ENCODE measurements at places on chromosomes 7 and 10.

- no peak for DNase-seq
Observed at GRCh38 chr10:63376560-63377304, 89.0 kb downstream of the JMJD1C start.

DNA sequence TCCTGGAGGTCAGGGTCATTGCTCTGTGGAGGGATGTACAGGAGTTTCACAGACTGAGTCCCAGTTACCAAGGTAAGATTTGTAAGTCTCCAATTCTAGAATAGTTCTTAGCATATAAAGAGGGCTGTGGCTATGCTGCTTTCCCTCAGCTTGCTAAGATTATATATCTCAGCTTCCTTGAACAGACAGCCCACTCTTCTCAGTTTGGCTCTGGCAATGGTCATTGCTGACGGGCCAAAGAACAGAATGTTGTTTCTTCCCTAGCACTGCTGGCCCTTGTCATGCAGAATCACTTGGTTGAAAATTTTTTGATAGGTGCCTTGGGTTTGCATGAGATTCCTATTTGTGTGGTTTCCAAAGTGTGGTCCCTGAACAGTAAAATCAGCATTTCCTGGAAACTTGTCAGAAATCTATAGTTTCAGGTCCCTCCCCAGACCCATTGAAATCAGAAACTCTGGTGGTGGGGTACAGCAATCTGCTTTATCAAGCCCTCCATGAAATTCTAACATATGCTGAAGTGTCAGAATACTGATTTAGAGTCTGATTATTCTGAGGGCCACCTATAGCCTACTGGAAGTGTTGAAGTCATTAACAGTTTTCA lies 38.2 kb downstream of the NRBF2 start:
- DNase-seq, result no peak

DNA sequence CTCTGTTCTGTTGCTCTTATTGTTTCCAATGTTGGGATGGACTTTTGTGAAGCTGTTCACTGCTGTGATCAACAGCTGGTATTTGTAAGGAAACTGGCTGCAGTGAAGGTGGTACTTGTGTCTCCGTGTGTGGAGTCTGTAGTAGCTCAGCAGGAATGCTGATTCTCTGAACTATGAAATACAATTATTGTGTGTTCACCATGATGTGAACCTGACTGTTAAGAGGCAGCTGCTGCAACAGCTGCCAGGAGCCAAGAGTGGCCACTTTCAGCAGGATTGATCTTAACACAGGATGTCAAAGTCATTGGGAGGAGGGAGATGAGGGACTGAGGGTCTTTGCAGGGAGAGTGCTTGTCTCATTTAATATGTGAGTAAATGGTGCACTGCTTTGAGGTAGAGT lies 13.9 kb downstream of the VSTM2A start:
- DNase-seq, result no peak

- no peak for DNase-seq
Observed at GRCh38 chr7:28776463-28777157, 181.5 kb downstream of the TRIL start.

DNA sequence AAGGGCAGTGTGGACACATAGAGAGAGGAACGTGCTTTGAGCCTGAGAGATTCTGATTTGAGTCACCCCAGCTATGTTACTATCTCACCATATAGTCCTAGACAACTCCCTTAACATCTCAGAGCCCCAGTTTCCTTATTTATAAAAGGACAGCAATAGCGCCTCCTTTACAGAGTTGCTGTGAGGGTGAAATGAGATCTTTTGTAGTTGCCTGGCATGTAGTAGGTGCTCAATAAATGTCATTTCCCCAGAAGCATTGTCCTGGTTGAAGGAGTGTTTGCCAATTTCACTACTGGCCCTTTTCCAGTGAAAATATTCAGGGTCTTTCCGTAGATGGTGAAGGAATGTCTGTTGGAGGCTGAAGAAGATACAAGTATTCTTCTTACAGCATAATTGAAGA lies 51.3 kb upstream of the FAM180A start:
- no peak for DNase-seq

GRCh38 chr10:28677888-28678686 lies 766 bp downstream of the BAMBI start:
- DNase-seq, result peak; percentile 16

- no peak for DNase-seq
Observed at GRCh38 chr7:151672716-151673115, 153.0 kb upstream of the RHEB start.

- DNase-seq, result peak; percentile 61
Observed at GRCh38 chr10:127587668-127588365, 38.7 kb downstream of the NPS start.

- no peak for DNase-seq
Observed at GRCh38 chr10:80463868-80464267, 9.8 kb downstream of the TSPAN14 start.

DNA sequence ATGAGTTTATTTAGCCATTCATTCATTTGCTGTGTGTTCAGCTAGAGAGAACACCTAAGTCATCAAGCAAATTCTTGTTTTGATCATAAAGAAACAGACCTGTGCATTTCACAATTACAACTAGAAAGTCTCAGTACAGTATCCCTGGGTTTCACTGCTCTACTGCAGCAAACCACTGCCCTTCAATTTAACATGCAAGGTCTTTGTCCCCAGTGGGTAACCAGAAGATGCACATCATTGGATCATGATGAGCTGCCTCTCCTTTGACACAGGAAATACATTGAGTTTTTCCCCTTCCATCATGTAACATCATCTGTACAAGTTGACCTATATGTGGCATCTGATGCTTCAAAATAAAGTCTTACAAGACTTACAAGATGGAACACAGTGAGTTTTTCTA lies 70.5 kb upstream of the MRLN start:
- DNase-seq, result no peak

DNA sequence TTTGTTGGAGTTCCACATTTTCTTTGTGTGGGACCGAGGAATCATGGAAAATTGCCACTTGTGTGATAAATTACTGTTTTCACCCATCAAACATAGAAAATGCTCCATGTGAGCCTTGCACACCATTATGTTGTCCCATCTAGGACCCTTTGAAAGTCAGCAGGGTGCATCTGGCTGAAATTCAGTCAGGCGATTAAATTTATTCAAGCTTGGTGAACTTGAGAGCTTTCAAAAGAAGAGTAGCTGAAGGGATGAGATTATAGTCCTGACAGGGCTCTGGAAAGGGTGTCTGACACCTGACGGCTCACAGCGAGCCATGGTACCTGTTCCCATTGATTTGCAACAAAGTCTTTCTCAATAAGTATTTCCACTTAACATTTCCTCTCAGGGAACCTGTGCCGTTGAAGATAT lies 399.7 kb upstream of the ETV1 start:
- no peak for DNase-seq

- no peak for DNase-seq
Observed at GRCh38 chr10:7092603-7093002, 318.2 kb downstream of the SFMBT2 start.

DNA sequence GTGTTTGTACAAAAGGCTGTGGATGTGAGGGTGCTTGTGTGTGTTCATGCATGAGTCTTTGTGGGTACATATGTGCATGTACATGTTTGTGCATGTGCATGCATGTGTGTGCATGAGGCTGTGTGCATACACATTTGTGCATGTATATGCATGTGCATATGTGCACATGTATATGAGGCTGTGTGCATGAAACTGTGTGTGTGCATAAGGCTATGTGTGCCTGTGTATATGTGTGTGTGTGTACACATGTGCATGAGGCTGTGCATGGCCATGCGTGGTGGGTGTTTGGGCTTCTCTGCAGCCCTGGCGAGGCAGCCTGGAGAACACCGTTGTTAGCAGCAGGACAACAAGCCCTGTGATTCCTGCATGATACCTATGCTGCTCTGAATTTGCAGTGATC lies 207.7 kb upstream of the ADCY1 start:
- DNase-seq, result peak; percentile 16

DNA sequence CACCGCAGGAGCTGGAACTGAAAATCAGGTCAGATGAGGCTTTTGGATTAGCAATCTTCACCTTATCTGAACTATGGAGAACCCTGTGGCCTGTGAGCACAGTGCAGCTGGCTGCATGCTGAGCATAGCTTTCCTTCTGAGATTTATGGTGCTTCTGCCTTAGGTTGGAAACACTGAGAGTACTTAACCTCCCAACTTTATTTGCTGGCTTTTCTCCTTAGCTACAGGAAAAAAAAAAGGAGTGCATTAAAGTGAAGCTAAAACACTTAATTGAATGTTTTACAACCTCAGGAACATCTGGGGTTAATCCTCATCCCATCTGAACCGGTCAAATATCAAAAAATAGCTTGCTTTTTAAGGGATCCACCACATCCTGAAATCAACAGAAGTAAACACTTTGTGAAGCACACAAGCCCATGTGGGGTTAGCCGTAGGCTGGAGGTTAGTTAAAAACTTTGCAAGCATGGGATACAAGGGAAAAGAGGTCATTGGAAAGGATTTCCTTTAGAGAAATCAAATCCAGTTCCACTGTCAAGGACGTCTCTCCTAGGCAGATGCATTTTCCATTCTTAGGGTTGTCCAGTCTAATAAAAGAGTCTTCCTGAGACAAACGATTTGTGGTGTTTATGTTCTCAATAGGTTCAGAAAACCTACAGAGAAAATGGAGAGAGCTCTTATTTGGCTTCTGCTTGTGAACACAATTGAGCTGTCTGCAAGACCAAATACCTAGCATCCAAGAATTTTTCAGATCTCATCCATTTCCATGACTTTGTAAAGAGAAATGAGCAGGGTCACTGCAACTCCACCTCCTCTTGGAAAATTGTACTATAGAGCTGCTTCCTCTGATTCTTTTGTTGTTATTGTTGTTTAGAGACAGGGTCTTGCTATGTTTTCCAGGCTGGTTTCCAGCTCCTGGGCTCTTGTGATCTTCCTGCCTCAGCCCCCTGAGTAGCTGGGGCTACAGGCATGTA lies 470.4 kb upstream of the IGFBP3 start:
- no peak for DNase-seq

DNA sequence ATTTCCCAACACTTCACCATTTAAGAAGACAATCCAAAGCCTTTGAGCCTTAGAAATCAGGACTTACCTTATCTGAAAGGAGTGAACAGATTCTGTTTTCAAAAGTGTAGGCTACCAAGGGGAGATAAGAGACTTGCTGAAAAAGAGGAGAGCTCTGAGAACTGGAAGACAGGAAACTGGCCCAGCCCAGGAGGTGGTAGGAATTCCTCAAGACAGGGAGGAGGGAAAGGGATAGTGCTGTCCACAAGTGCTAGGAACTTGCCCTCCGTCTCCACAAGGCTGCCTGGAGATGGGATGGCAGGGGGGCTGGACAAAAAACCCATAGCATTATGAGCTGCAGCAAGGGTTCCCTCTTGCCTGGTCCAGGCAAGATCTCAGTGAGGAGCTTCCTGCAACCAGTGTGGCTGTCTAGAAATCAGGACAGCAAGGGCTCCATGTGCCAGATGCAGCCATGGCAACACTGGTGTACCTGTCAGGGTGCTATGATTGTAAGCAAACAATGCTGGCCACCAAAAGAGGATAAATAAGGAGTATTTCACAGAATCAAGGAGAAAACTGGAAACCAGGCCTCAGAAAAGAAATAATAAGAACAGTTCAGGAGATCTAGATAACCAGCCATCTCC lies 22.7 kb upstream of the FRMD4A start:
- no peak for DNase-seq

- DNase-seq, result no peak
Observed at GRCh38 chr7:32177232-32177631, 107.0 kb upstream of the PDE1C start.

GRCh38 chr10:103440416-103440815 lies 11.8 kb downstream of the CALHM2 start:
- DNase-seq, result no peak

DNA sequence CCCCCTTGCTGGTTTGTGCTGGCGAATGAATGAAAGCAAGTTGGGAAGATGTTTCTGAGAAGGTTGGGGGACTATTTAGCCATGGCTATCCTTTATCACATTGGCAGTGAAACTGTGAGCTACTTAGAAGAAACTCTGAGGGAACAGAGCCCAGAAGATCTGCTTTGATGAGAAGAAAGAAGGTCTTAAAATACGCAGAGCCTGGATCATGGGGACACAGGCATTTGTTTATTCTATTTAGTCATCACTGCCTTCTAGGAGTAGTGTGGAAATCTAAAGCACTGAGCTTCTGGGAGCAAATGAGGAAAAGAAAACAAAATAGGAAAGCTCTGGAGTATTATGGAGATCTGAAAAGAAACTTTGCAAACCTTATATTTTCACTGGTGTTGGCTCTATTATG lies 28.5 kb downstream of the CPED1 start:
- DNase-seq, result no peak

DNA sequence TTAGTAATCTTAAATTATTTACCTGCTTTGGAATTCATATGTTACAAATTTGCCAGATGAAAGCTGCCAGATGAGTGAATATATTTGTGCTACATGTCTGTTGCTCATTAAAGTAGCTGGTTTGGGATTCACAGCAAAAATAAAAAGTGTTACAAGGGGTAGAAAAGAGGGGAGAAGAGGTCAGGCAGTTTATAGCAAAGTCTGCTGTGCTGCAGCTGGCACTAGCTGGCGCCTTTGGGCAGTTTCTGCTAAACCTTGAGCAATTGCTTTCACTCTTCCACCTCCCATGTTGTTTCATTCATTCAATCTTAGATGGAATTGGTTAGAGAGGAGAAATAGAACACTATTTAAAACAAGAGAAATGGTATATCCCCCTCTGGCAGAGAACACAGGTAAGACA lies 404.1 kb upstream of the LRGUK start:
- no peak for DNase-seq

DNA sequence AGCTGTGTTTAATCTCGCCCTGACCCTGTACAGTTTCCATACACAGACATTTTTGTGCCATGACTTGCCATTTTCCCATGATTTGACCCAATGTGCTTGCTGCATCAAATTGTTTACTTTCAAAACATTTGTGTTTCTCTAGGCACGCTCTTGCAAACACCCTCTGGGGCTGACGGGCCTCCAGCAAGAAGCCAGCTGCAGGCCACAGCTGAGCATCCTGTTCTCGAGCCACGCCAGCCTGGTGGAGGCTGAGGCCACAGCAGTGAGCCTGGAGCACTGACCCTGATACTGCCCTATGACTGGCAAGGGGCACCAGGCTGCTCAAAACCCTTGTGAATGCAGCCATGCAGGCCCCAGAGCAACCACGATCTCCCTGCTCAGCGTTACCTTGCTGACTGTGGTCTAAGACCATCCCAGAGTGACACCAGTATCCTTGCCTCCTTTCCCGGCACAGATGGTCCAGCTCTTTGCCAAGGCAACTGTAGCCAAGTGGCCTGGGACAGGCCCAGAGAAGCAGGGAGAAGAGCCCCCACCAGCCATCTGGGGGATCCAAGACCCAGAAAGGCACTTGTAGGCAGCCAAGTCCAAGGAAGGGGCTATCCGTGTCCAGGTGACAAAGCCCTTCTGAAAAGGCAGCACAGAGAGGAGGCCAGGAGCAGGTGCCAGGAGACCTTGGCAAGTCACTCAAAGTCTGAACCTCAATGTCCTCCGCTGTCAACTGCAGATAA lies 78.5 kb downstream of the OAT start:
- DNase-seq, result no peak

DNA sequence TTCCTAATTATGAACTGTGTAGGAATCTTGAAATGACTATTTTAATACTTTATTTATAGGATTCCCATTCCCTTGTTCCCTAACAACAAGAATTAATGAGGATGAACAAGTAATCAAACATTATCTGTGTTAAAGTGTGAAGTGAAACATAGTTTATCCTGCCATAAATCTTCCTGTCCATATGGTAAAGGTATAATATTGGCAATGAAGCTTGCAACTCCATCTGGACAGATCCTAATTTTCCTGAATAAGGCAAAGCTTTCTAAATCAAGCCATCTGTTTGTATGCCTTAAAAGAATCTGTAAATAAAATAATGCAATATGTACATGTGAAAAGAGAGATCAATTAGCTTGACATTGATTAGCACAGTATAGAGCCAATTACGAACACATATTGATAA lies 529.0 kb downstream of the ANKRD7 start:
- no peak for DNase-seq

GRCh38 chr10:103120977-103121735 lies 71.9 kb downstream of the NT5C2 start:
- no peak for DNase-seq
